ENCODE measurements at places on chromosomes 6 and 20.

DNA sequence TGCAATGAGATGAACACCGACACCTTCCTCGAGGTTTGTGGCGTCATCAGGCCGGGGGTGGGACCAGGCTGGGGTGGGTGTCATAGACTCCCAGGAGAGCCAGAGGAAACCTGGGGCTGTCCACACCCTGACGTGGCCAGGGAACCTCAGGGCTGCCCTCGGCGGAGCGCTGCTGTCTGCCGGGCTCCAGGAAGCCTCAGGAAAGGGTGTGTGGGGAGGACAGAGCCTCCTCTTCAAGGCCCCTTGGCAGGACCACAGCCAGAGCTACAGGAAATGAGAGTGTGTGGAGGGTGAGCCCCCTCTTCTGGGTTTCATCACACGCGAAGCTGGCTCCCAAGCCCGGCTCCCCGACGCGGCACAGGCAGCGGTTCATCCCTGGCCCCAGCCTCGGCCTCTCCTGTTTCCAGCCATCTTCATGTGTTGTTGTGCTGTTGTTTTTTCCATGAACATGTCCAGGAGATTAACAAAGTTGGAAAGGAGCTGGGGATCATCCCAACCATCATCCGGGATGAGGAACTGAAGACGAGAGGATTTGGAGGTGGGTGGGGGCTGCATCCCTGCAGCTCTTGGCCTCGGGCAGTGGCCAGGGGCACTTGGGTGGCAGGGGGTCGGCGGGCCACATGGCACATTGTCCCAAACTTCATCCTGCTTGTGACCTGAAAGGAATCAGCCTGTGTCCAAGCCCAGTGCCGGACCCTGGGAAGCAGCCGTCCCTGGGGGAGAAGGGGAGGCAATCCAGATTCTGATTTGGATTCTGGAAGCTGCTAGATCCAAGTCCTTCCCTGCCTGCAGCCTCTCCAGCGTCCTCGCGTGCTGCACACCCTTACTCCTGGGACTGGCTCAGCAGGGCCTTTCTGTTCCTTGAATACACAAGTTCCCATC lies 6.4 kb downstream of the NPEPL1 start:
- DNase-seq = no peak

GRCh38 chr6:33279971-33280511 lies 3.1 kb downstream of the B3GALT4 start:
- no peak for DNase-seq

DNA sequence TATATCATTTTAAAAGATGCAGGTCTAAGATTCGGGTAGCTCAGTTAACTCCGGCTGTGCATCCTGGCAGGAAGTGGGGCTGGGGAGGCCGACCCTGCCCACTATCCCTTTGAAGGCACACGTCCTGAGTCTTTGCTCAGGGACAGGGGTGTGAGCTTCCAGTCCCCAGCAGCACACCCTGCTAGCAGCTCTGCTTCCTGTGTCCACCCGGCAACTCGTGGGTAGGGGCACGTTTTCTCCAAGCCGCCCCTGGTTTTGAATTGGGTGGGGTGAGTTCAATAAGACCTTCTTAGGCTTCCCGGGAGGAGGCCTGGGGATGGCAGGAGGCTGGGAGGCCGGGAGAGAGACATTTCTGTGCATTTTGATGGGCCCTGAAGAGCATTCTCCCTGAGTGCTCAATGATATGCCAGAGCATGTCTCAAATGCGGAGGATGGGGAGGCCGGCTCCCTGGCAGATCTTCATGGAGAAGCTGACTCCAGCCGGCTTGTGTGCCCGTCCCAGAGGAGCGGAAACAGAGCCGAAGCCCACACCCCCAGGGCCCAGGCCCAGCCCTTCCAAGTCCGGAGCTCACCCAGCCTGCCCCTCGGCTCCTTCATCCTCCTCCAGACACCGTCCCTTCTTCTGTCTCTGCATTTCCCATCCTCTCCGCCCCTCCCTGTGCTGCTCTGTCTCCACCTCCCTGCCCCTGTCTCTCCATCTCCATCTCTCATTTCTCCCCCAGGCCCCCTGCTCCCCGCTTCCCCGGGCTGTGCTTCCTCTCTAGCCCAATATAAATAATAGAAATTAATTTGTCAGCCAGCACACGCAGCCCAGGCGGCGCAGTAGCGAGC lies 36.3 kb upstream of the ZFAND3 start:
- DNase-seq = no peak

DNA sequence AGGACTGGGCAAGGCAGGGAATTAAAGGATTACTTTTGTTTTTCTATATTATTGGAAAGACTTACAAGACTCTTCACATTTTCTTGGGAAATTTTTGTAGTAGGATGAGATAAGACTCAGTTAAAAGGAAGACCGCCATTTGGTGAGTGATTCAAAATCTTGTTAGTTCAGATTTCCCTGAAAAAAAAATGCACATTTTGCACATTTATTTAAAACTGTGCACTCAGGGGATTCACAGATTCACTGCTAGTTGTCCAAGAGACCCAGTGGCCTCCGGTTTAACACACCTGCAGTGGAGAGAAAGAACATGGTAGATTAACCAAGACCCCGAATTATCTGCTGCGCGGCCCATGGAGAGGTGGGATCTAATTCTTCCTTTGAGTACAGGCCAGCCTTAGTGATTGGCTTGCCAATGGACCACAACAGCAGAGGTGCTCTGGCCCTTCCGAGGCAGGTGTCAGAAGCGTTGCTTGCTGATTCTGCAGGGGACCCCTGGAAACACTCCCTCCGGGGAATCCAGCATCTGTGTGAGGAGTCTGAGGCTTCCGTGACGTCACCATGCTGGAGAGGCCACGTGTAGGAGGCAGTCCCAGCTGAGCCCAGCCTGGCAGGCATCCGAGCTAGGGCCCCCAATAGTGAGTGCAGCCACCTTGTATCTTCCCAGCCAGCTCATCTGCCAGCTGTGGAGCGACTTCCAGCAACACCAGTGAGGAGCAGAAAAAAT lies 68.9 kb downstream of the ZNF217 start:
- DNase-seq = no peak

- DNase-seq = no peak
These were observed 3.0 kb downstream of the NR2E1 start for GRCh38 chr6:108168501-108169463.

DNA sequence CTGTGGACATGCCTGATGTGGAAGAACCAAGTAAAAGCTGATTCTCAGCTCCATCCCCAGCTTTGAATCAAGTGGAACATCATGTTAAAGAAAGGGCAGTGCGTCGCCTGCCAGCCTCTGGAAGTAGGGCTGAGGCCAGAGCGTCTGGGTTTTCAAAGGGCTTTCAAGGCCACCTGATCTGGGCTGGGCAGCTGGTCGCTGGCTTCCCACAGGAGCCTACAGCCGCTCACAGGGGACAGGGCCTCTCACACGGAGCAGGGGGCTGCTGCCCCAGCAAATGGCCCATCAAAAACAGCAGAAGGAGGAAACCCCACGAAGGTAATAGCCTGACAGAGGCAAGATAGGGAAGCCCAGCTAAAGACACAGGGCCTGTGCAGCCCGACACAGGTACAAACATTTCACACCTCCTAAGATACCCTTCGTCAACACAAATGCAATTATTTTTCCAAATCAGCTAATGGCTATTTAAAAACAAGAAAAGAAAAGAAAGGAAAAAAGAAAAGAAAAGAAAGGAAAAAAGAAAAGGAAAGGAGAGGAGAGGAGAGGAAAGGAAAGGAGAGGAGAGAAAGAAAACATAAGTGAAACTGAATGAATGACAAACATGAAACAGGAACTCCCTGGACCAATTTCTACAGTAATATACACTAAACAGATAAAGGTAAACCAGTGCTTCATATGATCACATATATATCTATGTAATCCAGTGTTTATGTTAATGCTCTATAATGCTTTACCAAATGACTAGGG lies 24.8 kb downstream of the RRBP1 start:
- DNase-seq = no peak

DNA sequence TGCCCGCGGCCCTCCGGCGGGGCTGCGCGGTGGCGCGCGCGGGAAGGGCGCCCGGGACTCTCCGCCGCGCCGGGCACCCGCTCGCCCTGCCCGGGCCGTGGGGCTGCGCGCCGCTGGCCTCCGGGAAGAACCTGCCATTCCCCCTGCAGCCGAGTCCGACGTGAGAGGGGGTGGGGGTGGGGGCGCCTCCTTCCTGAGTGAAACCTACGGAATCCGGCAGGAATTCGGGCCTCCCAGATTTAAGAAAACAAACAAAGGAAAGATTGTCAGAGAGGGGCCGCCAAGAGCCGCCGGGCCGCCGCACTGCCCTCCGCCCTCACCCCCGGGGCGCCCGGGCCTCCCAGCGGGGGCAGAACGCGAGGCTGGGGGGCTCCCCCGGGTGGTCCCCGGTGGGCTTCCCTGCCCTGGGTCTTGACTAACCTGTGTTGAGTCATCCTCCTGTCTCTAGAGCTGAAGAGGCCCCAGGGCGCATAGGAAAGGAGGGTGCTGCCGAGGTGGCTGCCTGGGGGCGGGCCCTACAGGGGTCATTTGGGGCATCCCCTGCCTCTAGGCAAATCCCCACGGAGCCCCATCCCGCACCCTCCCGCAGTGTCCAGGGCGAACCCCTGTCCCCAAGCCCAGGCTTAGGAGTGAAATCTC lies 42.2 kb upstream of the FOXP4 start:
- no peak for DNase-seq

DNA sequence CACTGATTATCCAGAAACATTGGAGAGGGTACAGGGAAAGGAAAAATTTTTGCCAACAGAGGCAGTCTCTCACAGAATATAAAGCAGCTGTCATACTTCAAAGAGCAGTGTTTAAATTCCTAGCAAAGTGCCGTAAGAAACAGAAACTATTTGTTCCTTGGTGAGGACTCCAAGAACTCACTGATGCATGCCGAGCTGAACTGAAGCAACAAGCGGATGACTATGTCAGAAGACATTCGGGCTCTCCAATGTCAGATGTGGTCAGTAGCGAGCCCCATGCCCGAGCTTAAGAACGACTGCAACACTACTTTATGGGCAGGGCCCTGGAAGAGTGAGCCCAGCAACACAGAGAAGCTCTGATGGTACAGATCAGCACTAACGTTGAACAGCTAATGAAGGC lies 54.7 kb downstream of the OR2B6 start:
- no peak for DNase-seq

DNA sequence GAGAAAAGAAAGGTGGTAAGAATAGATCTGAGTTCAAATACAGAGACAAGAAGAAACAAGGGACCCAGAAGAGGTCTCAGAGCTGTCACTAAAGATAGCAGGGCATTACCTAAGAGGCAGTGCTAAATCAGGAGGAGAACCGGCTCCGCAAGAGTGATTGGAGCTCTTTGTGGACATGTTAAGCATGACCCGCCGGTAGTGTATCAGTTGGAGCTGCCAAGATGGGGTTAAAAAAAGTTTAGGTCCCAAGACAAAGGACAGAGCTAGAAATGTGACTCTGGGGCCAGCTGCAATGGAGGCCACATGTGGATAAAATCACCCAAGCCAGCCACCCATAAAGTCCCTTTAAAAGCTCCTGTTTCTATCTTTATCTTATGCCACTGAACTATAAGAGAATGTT lies 93.4 kb downstream of the MBOAT1 start:
- DNase-seq = no peak

GRCh38 chr6:157305670-157306653 lies 17.4 kb downstream of the TMEM242 start:
- DNase-seq = no peak

GRCh38 chr6:139240161-139241010 lies 51.4 kb downstream of the TXLNB start:
- no peak for DNase-seq

GRCh38 chr20:44354979-44355497 lies 461 bp upstream of the HNF4A start:
- DNase-seq = no peak

DNA sequence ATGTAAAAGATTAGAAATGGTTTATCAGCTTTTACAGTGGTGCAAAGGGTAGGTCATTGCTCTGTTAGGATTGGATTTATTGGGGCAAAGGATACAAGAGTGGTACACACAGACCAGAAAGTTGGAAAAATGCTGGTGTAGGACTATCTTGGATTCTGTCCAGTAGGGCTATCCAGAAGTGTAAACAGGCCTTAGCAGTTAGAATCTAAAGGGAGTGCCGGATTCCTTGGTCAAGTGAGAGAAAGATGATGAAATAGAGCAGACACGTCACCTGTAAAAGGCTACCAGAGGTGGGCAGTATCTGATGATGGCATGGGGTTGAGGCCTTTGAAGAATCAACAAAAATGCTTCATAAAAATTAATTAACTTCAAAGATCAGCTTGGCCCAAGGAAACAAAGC lies 975.9 kb downstream of the KIF16B start:
- DNase-seq = no peak

GRCh38 chr6:69019832-69020231 lies 384.8 kb downstream of the ADGRB3 start:
- DNase-seq = no peak

DNA sequence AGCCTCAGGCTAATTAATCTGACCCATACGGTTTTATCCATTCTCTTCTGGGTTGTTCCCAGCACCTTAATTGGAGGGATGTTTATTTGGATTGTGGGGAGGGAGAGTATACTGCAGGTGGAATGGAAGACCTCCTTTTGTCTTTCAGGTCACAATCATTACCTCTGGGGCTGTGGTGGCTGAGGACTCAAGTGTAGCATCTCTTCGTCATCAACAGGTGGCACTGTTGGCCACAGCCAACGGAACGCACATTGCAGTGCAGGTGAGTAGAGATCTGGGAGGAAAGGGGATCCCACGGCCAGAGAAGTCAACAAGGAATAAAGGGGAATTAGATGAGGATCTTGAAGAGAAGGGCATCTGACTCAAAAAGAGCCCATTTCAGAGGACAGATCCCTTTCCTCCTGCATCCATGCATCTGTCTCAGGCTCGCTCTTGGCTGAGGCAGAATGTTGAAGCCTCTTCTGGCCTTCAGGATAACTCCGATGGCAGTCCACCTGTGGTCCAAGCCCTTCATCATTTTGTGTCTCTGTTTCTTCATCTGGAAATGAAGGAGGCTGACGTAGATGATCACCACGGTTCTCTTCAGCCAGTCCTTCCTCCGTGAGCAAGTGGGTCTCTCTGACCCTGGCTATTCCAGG lies 3.2 kb upstream of the DEF6 start:
- no peak for DNase-seq
